ENCODE measurements at places on chromosomes 5 and 9. TPM values are rescaled to one million over a fixed set of nuclear protein-coding genes. Genes with fewer than 3 reads are reported as not detected.

Gene HTR4
- not detected for total RNA-seq

Gene HINT2
- total RNA-seq: 60.1 TPM

Gene SPINK4
- not detected for total RNA-seq

GRCh38 chr5:124341066-124341858 is 405.2 kb downstream of the ZNF608 start:
- H3K27me3 ChIP-seq: no peaks in the 10 kb centered on the region
- H3K4me3 ChIP-seq: no peak overlapping the region
- no peak for DNase-seq
- H3K4me1 ChIP-seq: peaks cover 9% of the 10 kb centered on the region

GRCh38 chr9:126067031-126067734 is 259.4 kb upstream of the MVB12B start:
- no peak for DNase-seq
- H3K27me3 ChIP-seq: peaks cover 4% of the 10 kb centered on the region
- H3K4me1 ChIP-seq: no peaks in the 10 kb centered on the region
- H3K36me3 ChIP-seq: no peaks in the 10 kb centered on the region
- H3K27ac ChIP-seq: no peak overlapping the region
- no peak overlapping the region for H3K4me3 ChIP-seq

- no peaks in the 10 kb centered on the region for H3K36me3 ChIP-seq
- DNase-seq: no peak
- H3K27ac ChIP-seq: no peak overlapping the region
- no peak overlapping the region for H3K4me3 ChIP-seq
- H3K27me3 ChIP-seq: peaks cover 13% of the 10 kb centered on the region
Measured at GRCh38 chr5:156879665-156880285, 29.7 kb downstream of the PPP1R2B start.

DNA sequence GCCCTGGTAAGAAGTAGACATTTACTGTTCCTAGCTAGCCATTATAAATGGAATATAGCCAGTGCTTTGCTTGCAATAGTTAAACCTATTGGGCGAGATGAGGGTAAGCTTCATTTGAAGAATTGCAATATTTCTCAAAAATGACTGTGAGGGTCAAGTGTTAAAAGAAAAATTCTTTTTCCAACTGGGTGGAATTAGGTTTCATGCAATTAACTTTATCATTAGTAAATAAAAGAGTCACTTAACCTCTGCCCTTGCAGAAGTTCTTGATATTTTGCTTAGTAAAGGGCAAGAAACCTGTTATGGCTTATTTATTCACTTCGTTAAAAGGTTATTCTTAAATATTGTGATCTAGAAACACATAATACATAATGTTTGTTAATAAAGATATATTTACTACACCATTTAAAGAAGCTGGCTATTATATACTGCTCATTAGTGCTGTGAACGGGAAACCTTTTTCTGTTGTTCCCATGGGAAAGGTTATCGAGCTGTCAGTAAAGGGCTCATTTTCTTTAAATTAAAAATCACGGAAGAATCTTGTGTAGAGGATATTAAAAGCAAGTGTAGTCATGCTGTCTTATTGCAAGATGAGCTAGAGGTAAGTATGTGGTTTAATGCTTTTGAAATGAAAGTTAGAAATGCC is 370.5 kb downstream of the CSNK1G3 start:
- H3K27ac ChIP-seq: no peak overlapping the region
- DNase-seq: no peak
- H3K36me3 ChIP-seq: peaks cover 2% of the 10 kb centered on the region
- no peak overlapping the region for H3K4me3 ChIP-seq
- peaks cover 39% of the 10 kb centered on the region for H3K4me1 ChIP-seq

DNA sequence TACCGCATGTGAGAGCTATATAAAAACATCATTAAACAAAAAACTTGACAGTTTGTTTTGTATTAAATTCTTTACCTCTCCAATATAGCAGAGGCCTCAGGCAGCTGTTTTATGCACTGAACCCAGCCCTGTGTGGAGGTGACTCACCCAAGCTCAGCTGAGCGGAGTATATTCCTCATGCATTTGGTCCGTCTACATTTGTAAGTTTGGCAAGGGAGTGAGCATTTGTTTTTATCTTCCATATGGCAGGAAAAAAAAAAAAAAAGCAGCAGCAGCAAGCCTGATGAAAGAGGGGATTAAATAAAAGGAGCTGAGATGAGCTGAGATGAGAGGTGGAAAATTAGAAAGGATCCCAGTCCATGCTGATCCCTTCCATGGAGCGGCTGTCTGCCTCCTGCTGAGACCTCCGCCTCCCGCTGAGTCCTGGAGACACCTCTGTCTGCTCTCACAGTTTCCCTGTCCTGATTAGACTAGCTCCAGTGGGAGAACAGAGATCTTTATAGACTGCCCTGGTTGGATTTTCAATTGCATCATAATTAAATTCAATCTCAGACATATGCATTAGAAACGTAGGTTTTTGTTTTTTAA is 112.0 kb upstream of the CTNND2 start:
- no peaks in the 10 kb centered on the region for H3K27me3 ChIP-seq
- DNase-seq: no peak
- no peak overlapping the region for H3K27ac ChIP-seq
- H3K4me1 ChIP-seq: peaks cover 4% of the 10 kb centered on the region
- H3K4me3 ChIP-seq: no peak overlapping the region

DNA sequence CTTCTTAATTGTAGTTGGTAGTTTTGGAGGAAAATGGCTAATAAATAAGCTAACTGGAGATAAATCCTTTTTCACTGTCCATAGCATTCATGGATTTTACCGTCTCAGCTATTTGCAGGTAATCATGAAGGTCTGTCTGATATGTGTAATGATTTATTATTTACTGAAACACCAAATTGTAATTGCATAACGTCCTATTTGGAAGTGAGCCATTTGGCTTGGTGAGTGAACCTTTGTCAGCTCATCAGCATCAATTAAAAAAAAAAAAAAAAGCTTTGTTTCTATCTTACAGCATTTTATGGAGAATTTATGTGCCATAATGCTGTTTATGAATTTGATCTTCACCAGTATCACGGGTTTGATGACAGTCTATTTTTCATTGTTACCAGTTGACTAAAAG is 20.2 kb downstream of the RECK start:
- H3K36me3 ChIP-seq: peaks cover 9% of the 10 kb centered on the region
- H3K27me3 ChIP-seq: no peaks in the 10 kb centered on the region
- DNase-seq: no peak
- H3K4me3 ChIP-seq: no peak overlapping the region

GRCh38 chr5:81046041-81046440 is 85.9 kb downstream of the RASGRF2 start:
- H3K4me1 ChIP-seq: peaks cover 5% of the 10 kb centered on the region
- H3K27ac ChIP-seq: no peak overlapping the region
- no peak overlapping the region for H3K4me3 ChIP-seq
- no peak for DNase-seq
- H3K36me3 ChIP-seq: no peaks in the 10 kb centered on the region
- H3K27me3 ChIP-seq: no peaks in the 10 kb centered on the region

GRCh38 chr9:117265253-117265652 is 149.6 kb downstream of the ASTN2 start:
- H3K27me3 ChIP-seq: peaks cover 2% of the 10 kb centered on the region
- H3K36me3 ChIP-seq: no peaks in the 10 kb centered on the region
- no peaks in the 10 kb centered on the region for H3K4me1 ChIP-seq
- H3K4me3 ChIP-seq: no peak overlapping the region
- no peak overlapping the region for H3K27ac ChIP-seq

- peak overlapping the region; percentile 32 for H3K4me3 ChIP-seq
- H3K36me3 ChIP-seq: no peaks in the 10 kb centered on the region
- DNase-seq: no peak
- peaks cover 19% of the 10 kb centered on the region for H3K4me1 ChIP-seq
- no peak overlapping the region for H3K27ac ChIP-seq
Measured at GRCh38 chr5:132008163-132008473, 3.3 kb downstream of the ACSL6 start.

DNA sequence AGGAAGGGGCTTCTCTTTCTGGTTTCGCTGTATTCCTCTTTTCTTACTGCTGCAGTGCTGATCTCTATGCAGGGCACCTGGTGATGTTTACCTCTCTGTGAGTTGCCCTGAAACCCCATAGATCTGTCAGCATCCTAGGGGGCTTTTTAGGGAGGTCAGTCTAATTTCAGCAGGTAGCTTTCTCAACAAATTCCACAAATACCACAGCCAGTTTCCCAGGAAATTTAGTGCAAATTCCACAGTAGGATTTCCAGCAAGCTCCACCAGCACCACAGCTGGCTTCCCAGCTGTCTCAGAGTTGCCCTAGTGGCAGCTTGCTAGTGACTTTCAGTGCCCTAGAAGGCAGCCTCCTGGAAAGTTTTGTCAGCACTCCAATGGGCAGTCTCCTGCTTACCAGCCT is 379.1 kb upstream of the SMC2 start:
- H3K27ac ChIP-seq: no peak overlapping the region
- H3K36me3 ChIP-seq: no peaks in the 10 kb centered on the region
- no peak overlapping the region for H3K4me3 ChIP-seq
- no peak for DNase-seq

DNA sequence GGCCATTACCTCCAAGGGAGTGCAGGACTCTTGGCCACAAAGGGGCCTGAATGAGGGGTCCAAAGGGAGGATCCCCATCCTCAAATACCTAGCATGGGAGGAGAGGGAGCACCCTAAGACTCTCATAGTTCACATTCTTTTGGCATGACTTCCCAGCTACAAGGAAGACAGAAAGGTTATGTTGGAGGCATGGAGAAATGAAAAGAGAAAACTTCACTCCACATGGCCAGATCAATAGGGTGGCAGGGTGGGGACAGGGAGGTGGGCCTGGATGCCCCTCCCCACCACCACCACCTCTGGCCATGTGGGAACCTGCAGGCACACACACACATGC is 97.6 kb downstream of the PAX5 start:
- DNase-seq: no peak
- H3K27ac ChIP-seq: no peak overlapping the region
- peaks cover 3% of the 10 kb centered on the region for H3K36me3 ChIP-seq
- H3K4me3 ChIP-seq: no peak overlapping the region
- peaks cover 7% of the 10 kb centered on the region for H3K4me1 ChIP-seq
- no peaks in the 10 kb centered on the region for H3K27me3 ChIP-seq

GRCh38 chr9:13970018-13970417 is 343.9 kb downstream of the NFIB start:
- no peaks in the 10 kb centered on the region for H3K36me3 ChIP-seq
- H3K4me3 ChIP-seq: no peak overlapping the region
- no peak overlapping the region for H3K27ac ChIP-seq
- DNase-seq: no peak
- peaks cover 16% of the 10 kb centered on the region for H3K4me1 ChIP-seq

DNA sequence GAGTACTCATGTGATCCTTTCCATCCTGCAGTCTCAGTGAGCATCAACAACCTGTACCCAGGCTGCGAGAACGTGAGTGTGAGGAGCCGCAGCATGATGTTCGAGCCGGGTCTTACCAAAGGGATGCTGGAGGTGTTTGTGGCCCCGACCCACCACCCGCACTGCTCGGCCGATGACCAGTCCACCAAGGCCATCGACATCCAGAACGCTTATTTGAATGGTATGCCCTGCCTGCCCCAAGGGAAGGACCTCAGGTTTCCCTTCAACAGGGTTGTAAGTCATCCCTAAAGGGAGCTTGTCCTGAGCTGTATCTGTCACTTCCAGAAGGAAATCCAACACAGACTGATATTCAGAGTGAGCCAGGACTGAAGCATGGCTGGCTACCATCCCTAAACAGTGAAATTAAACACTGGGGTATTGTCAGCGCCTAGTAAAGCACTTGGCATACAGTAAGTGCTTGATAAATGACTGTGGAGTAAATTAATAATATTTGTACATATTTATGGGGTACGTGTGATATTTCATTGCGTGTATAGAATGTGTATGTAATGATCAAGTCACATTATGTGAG is 39.3 kb upstream of the CTSL start:
- H3K4me3 ChIP-seq: no peak overlapping the region
- H3K36me3 ChIP-seq: peaks cover 48% of the 10 kb centered on the region
- DNase-seq: no peak

- peak within 1 kb of the TSS; percentile 88 for H3K4me3 ChIP-seq
- H3K27me3 ChIP-seq: peaks cover 29% of the 10 kb centered on the region
- H3K4me1 ChIP-seq: peaks cover 14% of the 10 kb centered on the region
Measured at GRCh38 chr9:122092611-122093506, at the start of gene TTLL11. Gene TTLL11, minus strand, starts transcription at chr9:122093308. Its CDS starts 160 bp downstream, at chr9:122093148.

GRCh38 chr5:136364307-136364706 is 1.0 kb downstream of the TRPC7 start:
- no peaks in the 10 kb centered on the region for H3K36me3 ChIP-seq
- no peak overlapping the region for H3K4me3 ChIP-seq
- H3K27me3 ChIP-seq: peaks cover 70% of the 10 kb centered on the region
- H3K4me1 ChIP-seq: no peaks in the 10 kb centered on the region
- no peak for DNase-seq

- H3K27ac ChIP-seq: peak overlapping the region; percentile 60
- no peak overlapping the region for H3K4me3 ChIP-seq
- peaks cover 11% of the 10 kb centered on the region for H3K4me1 ChIP-seq
- peaks cover 7% of the 10 kb centered on the region for H3K27me3 ChIP-seq
- no peak for DNase-seq
Measured at GRCh38 chr5:146920351-146920881, 41.9 kb upstream of the PPP2R2B start.

- no peak overlapping the region for H3K4me3 ChIP-seq
- H3K27ac ChIP-seq: no peak overlapping the region
- no peak for DNase-seq
- H3K4me1 ChIP-seq: no peaks in the 10 kb centered on the region
- H3K27me3 ChIP-seq: peaks cover 12% of the 10 kb centered on the region
Measured at GRCh38 chr5:1244255-1244654, 19.1 kb downstream of the SLC6A18 start.

DNA sequence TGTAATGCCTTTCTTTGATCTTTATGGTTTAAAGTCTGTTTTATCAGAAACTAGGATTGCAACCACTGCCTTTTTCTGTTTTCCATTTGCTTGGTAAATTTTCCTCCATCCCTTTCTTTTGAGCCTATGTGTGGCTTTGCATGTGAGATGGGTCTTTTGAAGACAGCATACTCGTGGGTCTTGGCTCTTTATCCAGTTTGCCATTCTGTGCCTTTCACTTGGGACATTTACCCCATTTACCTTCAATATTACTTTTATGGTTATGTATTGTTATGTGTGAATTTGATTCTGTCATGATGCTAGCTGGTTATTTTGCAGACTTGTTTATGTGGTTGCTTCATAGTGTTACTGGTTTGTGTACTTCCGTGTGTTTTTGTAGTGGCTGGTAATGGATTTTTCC is 59.2 kb downstream of the YTHDC2 start:
- H3K4me3 ChIP-seq: no peak overlapping the region
- H3K27me3 ChIP-seq: no peaks in the 10 kb centered on the region
- H3K27ac ChIP-seq: no peak overlapping the region
- H3K36me3 ChIP-seq: peaks cover 69% of the 10 kb centered on the region
- no peak for DNase-seq

DNA sequence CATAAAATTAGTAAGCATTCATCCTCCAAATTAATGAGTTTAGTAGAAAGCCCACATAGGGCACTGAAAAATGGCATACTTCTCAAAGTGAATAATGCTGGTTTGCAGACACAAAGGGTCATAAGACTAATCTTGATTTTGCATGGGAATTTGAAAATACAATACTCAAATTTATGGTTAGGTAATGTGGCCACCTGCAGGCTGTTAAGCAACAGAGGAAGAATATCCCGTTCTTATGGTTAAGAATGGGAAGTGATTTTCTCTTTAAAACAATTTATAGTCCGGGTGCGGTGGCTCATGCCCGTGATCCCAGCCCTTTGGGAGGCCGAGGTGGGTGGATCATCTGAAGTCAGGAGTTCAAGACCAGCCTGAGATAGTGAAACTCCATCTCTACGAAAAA is 9.4 kb upstream of the PLCXD3 start:
- H3K4me3 ChIP-seq: no peak overlapping the region
- DNase-seq: no peak
- no peaks in the 10 kb centered on the region for H3K4me1 ChIP-seq

- DNase-seq: no peak
- no peaks in the 10 kb centered on the region for H3K27me3 ChIP-seq
- no peaks in the 10 kb centered on the region for H3K36me3 ChIP-seq
- H3K4me3 ChIP-seq: no peak overlapping the region
Measured at GRCh38 chr9:32930486-32930885, 70.9 kb downstream of the APTX start.
